ENCODE measurements at places on chromosomes 7 and 10.

DNA sequence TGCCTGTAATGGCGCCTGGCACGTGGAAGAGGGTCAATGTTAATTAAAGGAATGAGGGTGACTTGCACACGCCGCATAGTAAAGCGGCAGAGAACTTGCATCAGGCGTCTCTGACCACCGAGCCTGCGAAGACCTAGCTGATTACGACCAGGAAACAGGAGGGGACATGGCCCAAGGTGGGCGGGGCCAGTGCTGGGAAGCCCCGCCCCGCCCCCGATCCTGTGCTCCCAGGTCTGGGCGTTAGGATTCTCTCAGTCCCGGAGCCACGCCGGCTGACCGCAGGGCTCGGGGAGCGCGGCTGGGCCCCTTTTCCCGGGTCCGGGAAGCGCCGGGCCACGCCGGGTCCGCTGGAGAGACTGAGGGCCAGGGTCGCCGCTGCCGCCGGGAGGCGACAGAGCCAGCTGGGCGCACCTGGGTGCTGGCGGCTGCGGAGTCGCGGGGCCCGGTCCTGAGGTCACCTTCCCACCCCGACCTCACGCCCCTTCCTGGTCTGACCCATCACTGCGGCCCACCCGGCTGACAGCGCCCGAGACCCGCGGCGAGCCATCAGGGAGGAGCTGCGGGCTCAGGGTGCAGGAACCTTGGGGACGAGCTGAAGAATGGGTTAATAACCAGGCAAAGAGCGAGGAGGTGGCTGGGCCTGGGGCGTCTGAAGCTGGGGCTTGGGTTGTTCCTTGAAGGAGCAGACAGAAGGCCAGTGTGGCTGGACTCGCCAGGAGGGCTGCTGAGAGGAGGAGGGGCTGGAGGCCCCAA is 23.0 kb upstream of the GRID1 start:
- DNase-seq = peak; percentile 51

- DNase-seq = peak; percentile 79
These were observed 35.7 kb upstream of the MTPAP start for GRCh38 chr10:30384701-30385201.

GRCh38 chr10:74901301-74901700 is 74.9 kb downstream of the KAT6B start:
- no peak for DNase-seq

GRCh38 chr7:138154661-138155060 is 78.4 kb downstream of the AKR1D1 start:
- DNase-seq = no peak

DNA sequence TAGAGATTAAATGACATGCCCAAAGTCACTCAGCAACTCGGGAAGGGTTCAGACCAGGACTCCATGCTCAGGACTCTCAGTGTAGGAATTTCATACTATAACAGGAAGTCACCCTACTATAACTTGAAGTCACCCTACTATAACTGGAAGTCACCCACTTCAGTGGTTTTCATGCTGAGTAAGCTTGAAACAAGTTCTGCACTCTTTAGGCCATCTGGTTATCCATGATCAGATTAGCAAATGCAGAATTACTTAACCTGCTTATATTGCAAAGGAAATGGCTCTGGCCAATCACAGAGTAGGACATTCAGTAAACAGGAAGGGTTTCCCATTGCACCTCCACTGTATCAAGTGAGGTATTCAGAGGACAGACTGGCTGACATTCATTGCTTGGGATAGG is 1240.4 kb downstream of the GATA3 start:
- DNase-seq = no peak

DNA sequence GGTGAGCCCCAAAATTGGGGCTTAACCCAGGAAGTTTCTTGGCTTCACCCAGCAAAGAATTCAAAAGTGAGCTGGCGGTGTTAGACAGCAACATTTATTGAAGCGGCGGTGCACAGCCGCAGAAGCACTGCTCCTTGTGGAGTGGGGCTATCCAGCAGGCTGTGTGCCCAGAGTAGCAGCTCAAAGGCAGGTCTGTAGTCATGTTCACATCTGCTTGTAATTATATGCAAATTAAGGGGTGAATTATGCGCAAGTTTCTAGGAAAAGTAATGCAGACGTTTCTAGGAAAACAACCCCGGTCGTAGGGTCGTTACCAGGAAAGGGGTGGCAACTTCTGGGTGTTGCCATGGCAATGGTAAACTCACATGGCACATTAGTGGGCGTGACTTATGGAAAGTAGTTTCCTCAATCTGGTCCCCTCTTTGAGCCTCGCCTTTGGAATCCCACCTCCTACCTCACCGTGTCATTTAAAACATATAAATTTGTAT is 13.7 kb upstream of the KBTBD2 start:
- DNase-seq = peak; percentile 78

- no peak for DNase-seq
These were observed 1.5 kb downstream of the PIK3CG start for GRCh38 chr7:106866298-106867281.

- DNase-seq = no peak
These were observed 686.9 kb upstream of the FOXK1 start for GRCh38 chr7:3995187-3995586.

GRCh38 chr7:46177821-46178220 is 256.7 kb upstream of the IGFBP3 start:
- no peak for DNase-seq

DNA sequence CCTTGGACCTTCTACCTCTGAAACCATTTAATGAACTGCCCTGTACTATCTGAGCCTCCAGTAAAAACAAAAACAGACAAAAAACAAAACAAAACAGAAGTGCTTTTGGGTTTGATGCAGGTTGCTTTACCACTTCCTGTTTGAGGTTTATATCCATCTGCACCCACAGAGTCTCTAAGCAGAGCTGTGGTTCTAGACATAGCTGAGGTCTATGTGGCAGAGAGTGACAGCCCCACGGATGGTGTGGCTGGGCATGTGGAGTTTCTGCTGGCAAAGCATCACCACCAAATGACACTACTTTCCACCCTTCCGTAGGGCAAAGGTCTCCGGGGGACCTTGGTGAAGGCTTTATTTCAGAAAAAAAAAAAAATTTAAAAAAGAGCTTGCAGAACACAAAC is 754.2 kb downstream of the GRID1 start:
- DNase-seq = no peak

DNA sequence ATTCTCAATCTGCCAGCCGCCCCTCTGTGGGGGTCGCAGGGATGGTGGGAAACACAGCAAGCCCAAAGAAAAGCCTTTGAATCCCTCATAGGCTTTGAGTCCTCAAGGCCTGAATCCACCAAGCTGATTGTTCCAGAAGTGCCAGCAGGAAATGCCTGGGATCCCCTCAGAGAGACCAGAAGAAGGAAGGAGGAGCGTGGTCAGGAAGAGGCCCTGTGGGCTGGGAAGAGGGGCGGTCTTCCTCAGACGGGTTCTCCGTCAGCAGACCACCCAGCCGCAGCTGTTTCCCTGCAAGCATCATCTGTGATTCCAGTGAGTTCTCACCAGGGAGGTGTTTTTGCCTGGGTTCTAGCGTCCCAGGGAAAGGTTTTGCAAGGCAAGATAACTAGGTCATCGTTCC is 190.0 kb upstream of the KLF6 start:
- no peak for DNase-seq

DNA sequence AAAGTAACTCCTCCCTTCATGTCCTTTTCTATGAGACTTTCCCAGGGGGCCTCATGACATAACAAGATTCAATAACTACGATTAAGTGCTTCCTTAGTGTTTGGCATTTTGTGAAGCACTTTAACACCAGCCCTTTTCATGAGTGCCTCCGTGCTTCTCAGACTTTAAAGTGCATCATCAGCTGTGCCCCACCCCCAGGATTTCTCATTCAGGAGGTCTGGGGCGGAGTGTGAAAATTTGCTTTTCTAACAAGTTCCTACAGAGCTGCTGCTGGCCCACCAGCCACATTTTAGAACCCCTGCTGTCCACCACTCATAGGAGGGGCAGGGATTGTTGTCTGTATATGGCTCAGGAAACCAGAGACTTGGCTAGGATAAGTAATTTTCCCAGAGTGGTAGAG is 445.3 kb downstream of the LRMDA start:
- no peak for DNase-seq

DNA sequence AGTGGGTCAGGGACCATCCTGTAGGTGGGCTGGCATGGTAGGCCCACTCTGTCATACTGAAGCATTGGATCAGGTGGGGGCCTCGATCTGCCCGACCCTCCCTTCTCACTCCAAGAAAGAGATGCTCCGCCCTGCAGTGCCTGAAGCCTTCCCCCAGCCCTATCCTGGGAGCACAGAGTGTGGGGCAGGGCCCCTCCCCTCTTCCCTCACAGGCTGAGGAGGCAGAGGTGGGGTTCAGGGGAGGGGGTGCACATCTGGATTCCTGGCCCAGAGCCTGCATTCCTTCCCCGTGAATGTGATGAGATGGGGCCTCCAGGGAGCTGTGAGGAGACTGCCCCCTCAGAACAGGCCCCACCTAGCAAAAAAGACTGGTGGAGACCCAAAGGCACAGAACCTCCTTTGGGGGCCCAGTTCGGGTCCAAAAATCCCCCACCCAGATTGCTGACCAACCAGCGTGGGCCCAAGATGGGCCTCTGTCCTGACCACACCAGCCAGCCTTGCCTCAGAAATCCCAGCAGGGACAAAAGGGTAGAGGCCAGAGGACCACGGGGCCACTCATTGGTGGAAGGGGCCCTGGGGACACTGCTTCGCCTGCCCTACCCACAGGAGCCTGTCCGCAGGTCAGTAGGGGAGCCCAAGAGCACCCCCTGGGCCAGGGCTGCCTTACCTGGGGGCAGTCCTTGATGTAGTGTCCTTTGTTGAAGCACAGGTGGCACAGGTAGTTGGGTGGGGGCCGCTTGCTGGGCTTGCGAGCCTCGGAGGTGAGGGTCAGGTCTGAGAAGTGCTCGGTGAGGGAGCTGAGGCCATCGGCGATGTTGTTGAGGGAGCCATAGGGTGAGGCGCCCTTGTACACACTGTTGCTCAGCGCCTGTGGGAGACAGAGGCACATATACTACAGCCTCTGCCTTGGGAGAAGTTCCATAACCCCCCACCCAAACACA is 13.3 kb downstream of the ZCCHC24 start:
- DNase-seq = no peak

- peak; percentile 21 for DNase-seq
These were observed 60.2 kb downstream of the SGCE start for GRCh38 chr7:94595717-94596116.

DNA sequence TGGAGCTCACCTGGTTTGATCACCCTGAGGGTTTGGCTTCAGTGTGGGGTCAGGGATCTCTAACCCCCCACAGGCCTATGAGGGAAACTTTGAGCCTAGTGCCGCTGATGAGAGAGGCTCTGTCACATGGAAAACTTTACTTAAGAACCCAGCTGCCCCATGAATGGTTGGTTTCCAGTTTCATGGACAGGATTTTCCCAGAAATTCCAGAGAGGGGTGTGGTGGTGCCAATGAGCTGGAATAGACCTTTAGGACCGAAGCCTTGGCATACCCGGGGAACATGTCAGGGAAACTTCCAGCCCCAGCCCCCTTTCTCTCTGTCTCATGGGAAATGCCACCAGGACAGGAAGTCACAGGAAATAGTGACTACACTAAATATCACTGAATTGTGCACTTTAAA is 36.9 kb downstream of the AKR1B1 start:
- DNase-seq = no peak

DNA sequence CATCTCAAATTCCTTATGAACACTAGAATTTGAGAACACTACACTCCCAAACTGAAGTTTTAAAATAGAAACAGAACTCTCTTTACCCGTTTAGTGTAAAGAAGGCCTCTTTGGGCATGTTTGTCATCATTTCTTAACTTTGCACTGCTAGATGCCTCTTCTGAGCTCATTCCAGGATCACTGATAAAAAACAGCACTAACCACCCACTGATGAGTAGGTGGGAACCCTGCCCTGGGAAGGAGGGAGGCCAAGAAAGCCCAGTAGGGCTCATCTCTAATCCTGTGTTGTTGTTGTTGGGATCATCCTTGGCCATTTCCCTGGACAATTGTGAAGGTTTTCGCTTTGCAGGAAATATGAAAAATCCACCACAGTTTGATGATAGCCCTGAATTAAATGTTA is 68.2 kb downstream of the CUBN start:
- DNase-seq = no peak

GRCh38 chr7:34069676-34070075 is 164.3 kb downstream of the BMPER start:
- DNase-seq = no peak

DNA sequence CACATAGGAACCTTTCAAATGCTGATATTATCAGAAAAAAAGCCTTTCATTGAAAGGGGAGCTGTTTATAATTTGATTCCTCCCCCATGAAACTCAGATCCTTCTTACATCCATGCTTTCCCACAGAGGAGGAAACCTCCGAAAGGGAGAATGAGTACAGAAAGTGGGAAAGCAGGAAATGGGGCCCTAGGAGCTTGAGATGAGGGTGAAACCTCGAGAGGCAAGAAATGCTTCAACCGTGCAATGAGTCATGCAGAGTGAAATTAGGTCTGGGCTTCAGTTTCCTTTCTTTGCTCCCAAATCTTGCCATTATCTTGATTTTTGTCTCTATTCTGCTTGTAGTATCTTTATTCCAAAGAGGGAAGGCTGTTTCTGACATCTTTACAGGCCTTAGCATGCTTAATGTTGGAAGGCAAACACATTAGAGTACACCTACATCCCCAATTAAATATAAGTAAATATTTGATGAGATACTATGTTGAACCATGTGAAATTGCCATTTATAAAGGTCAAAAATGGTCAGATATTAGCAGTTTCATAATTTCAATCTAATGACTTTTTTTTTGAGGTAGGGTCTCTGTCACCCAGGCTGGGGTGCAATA is 79.1 kb downstream of the NAMPT start:
- DNase-seq = no peak

DNA sequence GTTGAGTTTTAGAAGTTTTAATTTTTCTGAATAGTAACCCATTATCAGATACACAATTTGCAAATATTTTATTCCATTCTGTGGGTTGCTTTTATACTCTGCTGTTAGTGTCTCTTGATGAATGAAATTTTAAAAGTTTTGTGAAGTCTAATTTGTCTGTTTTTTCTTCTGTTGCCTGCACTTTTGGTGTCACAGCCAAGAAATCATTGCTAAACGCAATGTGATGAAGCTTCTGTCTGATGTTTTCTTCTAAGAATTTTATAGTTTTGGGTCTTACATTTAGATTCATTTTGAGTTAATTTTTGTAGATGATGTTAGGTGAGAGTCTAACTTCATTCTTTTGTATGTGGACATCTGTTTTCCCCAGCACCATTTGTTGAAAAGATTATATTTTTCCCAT is 330.0 kb upstream of the FOXK1 start:
- no peak for DNase-seq

DNA sequence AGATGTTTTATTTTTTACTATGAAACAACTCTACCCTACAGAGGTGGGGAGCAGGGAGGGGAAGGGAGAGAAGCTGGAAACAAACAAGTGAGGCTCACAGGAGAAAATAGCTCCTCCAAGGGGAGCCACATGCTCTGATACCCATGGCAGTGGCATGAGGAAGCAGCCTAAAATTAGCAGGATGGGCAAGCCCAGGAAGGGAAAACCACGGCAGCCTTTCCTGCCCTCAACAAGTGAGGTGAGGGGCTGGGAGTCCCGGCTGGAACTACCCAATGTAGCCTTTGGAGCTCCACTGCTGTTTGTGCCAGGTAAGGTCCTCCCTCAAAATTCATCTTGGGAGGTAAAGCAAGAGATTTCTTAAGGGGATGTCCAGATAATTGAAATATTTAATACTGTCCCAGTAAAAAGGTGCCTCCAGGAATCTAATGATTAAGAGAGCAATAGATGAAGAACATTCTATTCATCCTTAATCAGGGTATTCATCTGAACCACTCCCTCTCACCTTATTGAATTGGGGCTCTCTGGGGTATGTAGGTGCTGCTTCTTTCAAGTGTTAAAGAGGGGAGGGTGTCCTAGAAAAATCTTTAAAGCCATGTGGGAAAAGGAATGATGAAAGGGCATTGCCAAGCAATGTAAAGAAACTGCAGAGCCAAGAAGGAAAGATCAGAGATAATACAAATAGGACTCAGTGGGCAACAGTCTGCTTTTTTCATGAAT is 12.8 kb upstream of the HERC4 start:
- no peak for DNase-seq
